NCI-H2171 treated with DMSO at 0.1 percent for 48 hours (cell line): ENCODE measurements at places on chromosomes 7 and 10.

GRCh38 chr7:20598459-20599309 is 16.8 kb upstream of the ABCB5 start:
- peak; percentile 52 for DNase-seq

- no peak for DNase-seq
These were observed 143.6 kb downstream of the AGMO start for GRCh38 chr7:15418264-15418663.

GRCh38 chr7:153381275-153382040 is 621.9 kb downstream of the ACTR3B start:
- DNase-seq, result no peak

GRCh38 chr7:112056409-112056808 is 149.8 kb downstream of the DOCK4 start:
- peak; percentile 73 for DNase-seq

GRCh38 chr10:78981970-78982281 is 86.8 kb upstream of the ZMIZ1 start:
- no peak for DNase-seq

DNA sequence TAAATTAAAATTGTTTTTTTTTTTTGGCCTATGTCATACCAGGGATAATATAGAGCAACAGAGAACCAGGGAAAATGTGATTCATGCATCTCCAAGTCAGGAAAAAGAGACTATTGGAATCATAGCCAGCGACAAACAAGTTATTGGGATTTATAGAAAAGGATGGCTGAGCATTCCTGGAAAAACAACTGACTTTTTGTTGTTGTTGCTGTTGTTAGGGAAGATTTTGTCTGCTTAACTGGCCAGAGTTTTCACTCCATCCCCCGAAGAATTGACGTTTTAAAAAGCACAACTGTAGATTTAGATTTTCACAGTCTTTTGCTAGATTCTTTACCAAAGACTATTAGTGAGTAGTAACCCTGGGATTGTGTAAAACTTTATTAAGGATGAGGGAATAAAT is 112.4 kb downstream of the TBXAS1 start:
- no peak for DNase-seq

DNA sequence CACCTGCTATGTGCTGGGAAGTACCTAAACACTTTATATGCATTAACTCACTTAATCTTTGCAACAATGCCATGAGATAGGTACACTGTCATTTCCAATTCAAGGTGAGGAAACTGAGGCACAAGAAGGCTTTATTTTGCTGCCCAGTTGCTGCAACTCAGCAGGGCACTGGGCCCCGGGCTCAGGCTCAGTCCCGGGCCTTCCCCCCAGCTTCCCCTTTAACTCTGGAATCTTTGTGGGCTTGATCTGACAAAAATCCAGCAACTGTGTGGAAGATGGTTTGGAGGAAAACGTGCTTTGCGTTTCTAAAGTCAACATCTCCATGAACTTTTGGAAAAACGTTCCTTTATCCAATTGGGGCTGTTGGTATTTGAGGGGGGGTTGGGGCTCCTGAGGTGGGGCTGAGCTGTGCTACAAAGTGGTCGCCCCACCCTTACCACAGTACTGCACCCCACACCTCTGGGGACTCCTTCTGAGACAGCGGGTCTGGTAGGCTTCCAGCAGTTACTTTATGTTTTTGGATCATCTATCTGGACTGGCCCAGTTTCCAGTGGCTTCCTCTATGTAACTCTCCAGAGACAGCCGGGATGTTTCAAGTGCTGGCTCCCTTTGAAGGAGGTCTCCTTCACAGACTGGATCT is 40.5 kb upstream of the CAMK1D start:
- no peak for DNase-seq

DNA sequence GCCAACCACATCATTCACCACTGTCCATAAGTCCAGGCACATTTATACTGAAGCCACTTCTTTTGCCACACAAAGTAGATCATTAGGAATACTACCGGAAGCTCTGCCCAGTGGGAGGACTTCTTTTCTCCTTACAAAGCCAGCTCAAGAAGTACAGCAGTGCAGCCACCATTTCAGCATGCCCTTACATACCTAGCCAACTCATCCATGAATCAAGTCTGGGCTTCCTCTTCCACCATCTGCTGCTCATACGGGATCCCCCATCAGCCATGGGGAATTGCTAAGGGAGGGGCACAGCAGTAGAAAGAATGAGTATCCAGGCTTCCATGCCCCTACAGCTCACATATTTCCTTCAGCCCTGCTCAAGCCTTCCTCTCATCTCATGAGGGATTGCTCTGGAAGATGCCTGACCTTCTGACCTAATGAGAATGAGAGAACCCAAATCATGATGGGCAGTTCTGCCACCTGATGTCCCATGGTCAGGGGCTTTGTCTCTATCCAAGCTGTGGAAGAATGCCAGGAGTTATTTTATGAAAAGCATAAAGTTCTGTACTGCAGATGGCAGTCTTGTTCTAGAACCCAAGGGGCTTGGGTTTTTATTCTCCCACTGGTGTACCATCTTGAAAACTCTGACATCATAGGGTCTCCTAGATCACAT is 39.5 kb downstream of the ACSM6 start:
- peak; percentile 23 for DNase-seq

GRCh38 chr10:18226336-18226735 is 86.1 kb downstream of the CACNB2 start:
- no peak for DNase-seq
